ENCODE measurements at places on chromosomes 4 and X. TPM values are rescaled to one million over a fixed set of nuclear protein-coding genes. Genes with fewer than 3 reads are reported as not detected.

DNA sequence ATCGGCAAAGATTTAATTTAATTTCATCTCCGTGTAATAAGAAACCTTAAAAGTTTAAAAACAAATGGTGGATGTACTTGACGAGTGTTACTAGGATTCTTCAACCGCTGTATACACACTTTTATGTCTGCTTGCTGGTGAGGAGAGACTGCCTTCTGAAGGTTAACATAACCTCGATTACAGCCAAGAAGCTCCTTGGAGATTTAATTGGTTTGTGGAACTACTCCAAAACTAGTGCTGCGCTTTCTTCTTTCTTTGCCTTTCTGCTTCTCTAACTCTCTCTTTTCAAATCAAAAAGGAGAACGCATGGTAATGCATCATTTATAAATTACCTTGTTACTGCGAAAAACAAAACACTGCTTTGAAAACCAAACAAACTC is 109.0 kb downstream of the ANTXR2 start:
- no peaks in the 10 kb centered on the region for H3K27me3 ChIP-seq
- DNase-seq: no peak
- H3K27ac ChIP-seq: no peak overlapping the region

DNA sequence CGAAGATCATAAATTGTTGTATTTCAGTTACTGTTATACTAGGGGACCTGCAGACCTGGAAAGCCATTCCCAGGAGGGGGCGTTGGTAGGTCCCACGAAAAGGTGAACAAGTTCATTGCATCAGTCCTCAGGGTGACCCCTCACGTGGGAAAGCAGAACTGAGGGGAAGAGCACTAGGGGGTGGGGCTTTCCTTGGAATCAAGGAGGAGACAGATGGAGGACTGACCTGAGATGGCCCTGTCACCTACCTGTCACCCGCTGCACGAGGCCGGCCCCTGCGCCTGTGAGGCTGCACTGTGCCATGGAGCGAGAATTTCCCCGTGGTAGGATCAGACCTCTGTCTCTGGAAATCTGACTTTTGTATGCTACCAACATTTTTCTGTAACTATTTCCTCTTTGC is 41.8 kb upstream of the CLDN24 start:
- H3K27me3 ChIP-seq: no peaks in the 10 kb centered on the region
- H3K4me3 ChIP-seq: no peak overlapping the region
- no peak for DNase-seq
- no peaks in the 10 kb centered on the region for H3K36me3 ChIP-seq

DNA sequence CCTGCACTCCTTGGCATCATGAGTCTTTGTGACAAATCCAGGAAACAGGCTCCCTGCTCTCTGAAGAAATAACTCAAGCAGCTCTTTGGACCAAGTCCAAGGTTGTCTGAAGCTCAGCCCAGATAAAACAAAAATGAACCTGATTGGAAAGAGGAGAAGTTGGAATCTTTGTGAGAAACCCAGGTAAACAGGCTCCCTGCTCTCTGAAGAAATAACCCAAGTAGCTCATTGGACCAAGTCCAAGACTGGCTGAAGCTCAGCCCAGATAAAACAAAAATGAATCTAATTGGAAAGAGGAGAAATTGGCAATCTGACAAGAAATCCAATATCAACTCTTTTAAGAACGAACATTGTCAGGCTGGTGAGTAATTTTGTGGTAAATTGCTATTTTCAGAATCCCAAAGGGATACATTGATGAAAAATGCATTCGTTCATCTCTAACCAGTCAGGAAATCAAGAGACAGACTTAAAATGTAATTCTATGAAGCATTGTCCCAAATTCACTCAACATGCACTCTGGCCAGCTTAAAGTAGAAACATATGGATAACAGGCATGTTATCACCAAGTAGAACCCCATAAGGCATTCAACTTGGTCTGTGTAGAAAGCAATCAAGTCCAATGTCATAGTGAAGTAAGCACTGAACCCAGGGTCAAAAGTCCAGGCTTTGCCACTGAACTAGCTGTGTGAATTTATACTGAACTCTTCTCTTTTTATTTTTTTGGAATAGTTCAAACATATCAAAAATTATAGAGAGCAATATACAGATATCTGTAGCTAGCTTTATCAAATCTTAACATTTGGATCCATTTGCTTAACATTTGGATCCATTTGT is 16.8 kb upstream of the NFXL1 start:
- H3K4me1 ChIP-seq: peaks cover 12% of the 10 kb centered on the region
- DNase-seq: no peak
- peak overlapping the region; percentile 35 for H3K4me3 ChIP-seq
- no peak overlapping the region for H3K27ac ChIP-seq
- peaks cover 21% of the 10 kb centered on the region for H3K27me3 ChIP-seq
- no peaks in the 10 kb centered on the region for H3K36me3 ChIP-seq

- DNase-seq: peak; percentile 86
- H3K27ac ChIP-seq: peak overlapping the region; percentile 65
- H3K4me1 ChIP-seq: peaks cover 29% of the 10 kb centered on the region
Measured at GRCh38 chrX:45781901-45782553, 581.4 kb upstream of the DIPK2B start.

The HSFX4 gene
- not detected for total RNA-seq

The PNPLA4 gene
- 8.7 TPM for total RNA-seq

All from osteoblast (primary cell).